ENCODE measurements at places on chromosomes 12 and 14.

DNA sequence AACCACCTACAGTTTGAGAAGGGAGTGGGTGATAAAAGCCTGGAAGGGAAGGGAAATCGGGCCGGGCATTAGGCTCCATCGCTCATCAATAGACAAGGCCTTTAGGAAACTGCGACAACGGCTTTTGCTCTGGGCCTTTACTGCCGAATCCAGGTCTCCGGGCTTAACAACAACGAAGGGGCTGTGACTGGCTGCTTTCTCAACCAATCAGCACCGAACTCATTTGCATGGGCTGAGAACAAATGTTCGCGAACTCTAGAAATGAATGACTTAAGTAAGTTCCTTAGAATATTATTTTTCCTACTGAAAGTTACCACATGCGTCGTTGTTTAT is 261 bp upstream of the RNU7-1 start:
- peak overlapping the region; percentile 100 for H3K27ac ChIP-seq
- H3K27me3 ChIP-seq = peaks cover 2% of the 10 kb centered on the region
- peak; percentile 71 for DNase-seq
- H3K4me1 ChIP-seq = peaks cover 80% of the 10 kb centered on the region

DNA sequence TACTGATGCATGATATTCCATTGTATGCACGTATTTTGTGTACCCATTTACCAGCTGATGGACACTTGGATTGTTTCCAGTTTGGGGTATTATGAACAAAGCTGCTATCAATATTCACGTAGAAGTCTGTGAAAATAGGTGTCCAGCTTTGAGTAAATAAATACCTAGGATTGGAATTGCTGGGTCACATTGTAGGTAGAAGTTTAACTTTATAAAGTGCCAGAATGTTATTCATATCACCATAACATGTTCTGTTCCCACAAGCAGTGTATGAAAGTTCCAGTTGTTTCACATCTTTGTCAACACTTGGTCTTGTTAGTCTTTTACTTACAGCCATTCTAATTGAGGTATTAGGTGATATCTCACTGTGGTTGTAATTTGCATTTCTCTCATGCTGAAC is 108.0 kb upstream of the METAP2 start:
- DNase-seq = no peak
- H3K4me1 ChIP-seq = no peaks in the 10 kb centered on the region
- H3K4me3 ChIP-seq = no peak overlapping the region
- H3K27ac ChIP-seq = peak overlapping the region; percentile 32

DNA sequence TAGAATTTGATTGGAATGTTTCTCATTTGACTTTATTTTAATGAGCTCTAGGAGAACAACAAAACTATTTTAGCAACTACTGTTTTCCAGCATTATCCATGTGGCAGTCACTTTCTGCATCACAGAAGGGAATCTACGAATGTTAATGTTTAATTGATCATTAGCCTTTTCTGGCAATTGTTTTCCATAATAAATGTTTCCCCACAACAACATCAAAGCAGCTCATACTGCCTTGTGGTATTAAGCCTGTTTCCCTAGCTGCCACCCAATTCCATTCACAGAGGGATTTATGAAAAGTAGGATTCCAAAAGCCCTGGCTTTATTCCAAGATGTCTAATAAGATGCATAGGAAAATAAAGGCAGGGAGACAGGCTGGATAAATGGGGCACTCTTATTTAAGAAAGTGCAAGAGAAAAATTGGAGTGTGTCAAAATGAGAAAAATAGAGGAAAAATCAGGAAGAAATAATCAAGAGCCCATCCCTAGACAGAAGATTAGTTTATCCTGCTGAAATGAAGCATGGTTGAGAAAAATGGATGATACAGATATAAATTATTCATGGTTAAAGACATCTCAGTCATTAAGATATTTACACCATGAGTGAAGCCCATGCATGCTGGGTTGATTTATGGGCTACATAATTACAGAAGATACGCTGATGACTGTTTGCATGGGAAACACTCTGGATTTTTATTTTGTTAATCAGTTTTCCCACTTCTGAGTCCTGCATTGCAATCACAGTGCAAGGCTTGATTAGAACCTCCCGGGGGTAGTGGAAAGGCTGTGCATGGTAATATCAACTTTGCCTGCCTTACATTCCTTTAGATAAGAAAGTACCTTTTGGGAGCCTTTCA is 180.3 kb downstream of the HELB start:
- H3K4me1 ChIP-seq = no peaks in the 10 kb centered on the region
- H3K36me3 ChIP-seq = peaks cover 17% of the 10 kb centered on the region
- no peak overlapping the region for H3K27ac ChIP-seq
- DNase-seq = no peak

- H3K4me3 ChIP-seq = no peak overlapping the region
- no peak for DNase-seq
- peaks cover 17% of the 10 kb centered on the region for H3K27me3 ChIP-seq
- H3K4me1 ChIP-seq = no peaks in the 10 kb centered on the region
- H3K27ac ChIP-seq = no peak overlapping the region
- H3K36me3 ChIP-seq = no peaks in the 10 kb centered on the region
Measured at GRCh38 chr14:23877538-23878180, 75.9 kb upstream of the DHRS4 start.

DNA sequence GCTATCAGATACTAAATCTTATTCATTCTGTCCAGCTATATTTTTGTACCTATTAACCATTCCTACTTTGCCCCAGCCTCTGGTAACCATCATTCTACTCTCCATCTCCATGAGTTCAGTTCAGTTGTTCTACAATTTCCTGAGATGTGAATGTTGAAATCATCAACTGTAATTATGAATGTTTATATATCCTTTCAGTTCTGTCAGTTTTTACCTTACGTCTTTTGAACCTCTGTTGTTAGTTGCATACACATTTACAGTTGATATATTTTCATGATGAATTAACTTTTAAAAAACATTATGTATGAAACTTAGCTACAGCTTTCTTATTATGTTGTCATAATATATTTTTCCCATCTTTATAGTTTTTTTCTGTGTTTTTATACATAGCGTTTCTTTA is 102.1 kb downstream of the ARID2 start:
- no peak overlapping the region for H3K4me3 ChIP-seq
- peaks cover 98% of the 10 kb centered on the region for H3K36me3 ChIP-seq
- no peaks in the 10 kb centered on the region for H3K4me1 ChIP-seq
- DNase-seq = no peak
- H3K27ac ChIP-seq = no peak overlapping the region

GRCh38 chr12:104805186-104805585 is 152.9 kb downstream of the SLC41A2 start:
- H3K36me3 ChIP-seq = no peaks in the 10 kb centered on the region
- no peaks in the 10 kb centered on the region for H3K27me3 ChIP-seq
- DNase-seq = no peak
- H3K4me1 ChIP-seq = no peaks in the 10 kb centered on the region

DNA sequence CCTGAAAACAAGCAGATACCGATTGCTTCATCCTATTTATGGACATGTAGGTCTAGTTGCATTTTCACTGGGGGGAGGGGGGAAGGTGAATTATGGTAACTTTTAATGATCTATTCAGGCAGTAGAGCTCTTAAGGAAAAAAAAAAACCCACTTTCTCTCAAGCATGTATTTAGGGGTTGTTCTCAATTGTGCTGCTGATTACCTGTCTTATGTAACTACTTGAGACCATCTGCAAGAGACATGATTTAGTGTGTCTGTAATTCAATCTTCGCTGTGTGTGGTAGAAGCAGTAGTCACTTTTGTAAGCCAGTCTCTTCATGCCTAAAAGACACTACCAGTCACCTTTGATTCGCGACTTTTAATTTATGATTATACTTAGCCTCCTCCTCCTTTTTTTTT is 8.9 kb downstream of the CALM1 start:
- peaks cover 59% of the 10 kb centered on the region for H3K4me1 ChIP-seq
- H3K27ac ChIP-seq = peak overlapping the region; percentile 77
- H3K36me3 ChIP-seq = peaks cover 53% of the 10 kb centered on the region
- peaks cover 9% of the 10 kb centered on the region for H3K27me3 ChIP-seq
- H3K4me3 ChIP-seq = no peak overlapping the region

- no peaks in the 10 kb centered on the region for H3K36me3 ChIP-seq
- no peak for DNase-seq
- H3K27me3 ChIP-seq = peaks cover 3% of the 10 kb centered on the region
- H3K27ac ChIP-seq = no peak overlapping the region
Measured at GRCh38 chr12:10283027-10283426, 24.6 kb upstream of the KLRD1 start.

DNA sequence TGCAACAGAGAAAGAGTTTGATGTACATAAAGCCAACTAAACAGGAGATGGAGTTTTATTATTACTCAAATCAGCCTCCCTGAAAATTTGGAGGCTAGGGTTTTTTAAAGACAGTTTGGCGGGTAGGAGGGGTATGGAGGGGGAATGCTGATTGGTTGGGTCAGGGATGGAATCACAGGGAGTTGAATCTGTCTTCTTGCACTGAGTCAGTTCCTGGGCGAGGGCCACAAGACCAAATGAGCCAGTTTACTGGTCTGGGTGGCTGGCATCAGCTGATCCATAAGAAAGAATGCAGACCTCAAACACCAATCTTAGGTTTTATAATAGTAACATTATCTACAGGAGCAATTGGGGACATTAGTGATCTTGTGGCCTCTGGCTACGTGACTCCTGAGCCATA is 64.9 kb downstream of the RIN3 start:
- DNase-seq = no peak
- H3K36me3 ChIP-seq = peaks cover 13% of the 10 kb centered on the region
- peaks cover 6% of the 10 kb centered on the region for H3K4me1 ChIP-seq
- no peak overlapping the region for H3K4me3 ChIP-seq
- no peak overlapping the region for H3K27ac ChIP-seq

- H3K36me3 ChIP-seq = no peaks in the 10 kb centered on the region
- peak overlapping the region; percentile 91 for H3K4me3 ChIP-seq
- no peak for DNase-seq
Measured at GRCh38 chr12:15323480-15323879, 1.2 kb downstream of the PTPRO start.

GRCh38 chr12:76549131-76549530 is 10.4 kb downstream of the OSBPL8 start:
- no peak for DNase-seq
- peak overlapping the region; percentile 5 for H3K4me3 ChIP-seq
- peaks cover 53% of the 10 kb centered on the region for H3K4me1 ChIP-seq
- H3K27ac ChIP-seq = peak overlapping the region; percentile 86

- H3K4me1 ChIP-seq = no peaks in the 10 kb centered on the region
- H3K27ac ChIP-seq = no peak overlapping the region
- no peaks in the 10 kb centered on the region for H3K36me3 ChIP-seq
- H3K4me3 ChIP-seq = no peak overlapping the region
- DNase-seq = no peak
Measured at GRCh38 chr12:72493407-72493806, 221.2 kb downstream of the TRHDE start.

GRCh38 chr14:67387195-67387594 is 24.8 kb downstream of the PLEK2 start:
- DNase-seq = no peak
- peaks cover 2% of the 10 kb centered on the region for H3K27me3 ChIP-seq
- no peak overlapping the region for H3K4me3 ChIP-seq
- no peaks in the 10 kb centered on the region for H3K4me1 ChIP-seq

DNA sequence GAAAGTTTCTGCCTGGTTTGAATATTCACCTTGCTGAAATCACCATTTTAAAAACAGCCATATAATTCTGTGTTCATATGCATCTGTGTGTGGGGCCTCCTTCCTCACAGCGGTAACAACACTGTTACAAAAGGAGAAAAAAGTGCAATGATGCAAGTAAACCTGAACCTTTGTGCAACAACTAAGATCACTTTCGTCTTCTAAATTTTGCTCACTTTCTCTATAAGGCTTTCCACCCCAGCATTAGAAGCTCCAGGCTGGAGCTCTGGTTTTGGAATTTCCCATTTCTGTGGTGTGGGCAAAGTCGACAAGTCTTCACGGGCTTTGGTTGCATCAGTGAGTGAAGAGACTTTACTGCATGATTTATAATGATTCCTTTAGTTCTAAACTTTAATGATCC is 18.4 kb downstream of the FGD6 start:
- H3K27me3 ChIP-seq = no peaks in the 10 kb centered on the region
- H3K27ac ChIP-seq = no peak overlapping the region
- peaks cover 39% of the 10 kb centered on the region for H3K4me1 ChIP-seq
- no peak overlapping the region for H3K4me3 ChIP-seq
- no peak for DNase-seq

DNA sequence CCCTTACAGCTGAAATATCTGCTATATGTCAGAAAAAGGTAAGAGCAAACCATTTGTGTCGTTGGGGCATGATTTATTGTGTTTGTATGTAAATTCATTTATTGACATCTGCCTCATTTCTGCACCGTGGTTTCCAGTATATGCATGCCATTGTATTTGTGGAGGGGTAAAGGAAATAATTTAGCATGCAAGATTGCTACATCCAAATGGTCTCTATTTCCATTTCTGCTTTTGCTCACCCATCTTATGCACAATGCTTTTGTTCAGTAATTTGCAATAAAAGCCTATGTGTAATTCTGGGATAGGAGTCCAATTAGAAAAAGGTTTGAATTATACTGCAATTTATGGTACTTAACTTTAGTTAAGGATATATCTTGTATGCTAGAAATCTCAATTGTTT is 101.8 kb downstream of the UNC79 start:
- no peaks in the 10 kb centered on the region for H3K36me3 ChIP-seq
- peaks cover 4% of the 10 kb centered on the region for H3K27me3 ChIP-seq
- no peak for DNase-seq
- no peak overlapping the region for H3K27ac ChIP-seq
- H3K4me1 ChIP-seq = no peaks in the 10 kb centered on the region

All from nephron progenitor cell (in vitro differentiated cells).